ENCODE measurements at places on chromosomes 4 and X.

DNA sequence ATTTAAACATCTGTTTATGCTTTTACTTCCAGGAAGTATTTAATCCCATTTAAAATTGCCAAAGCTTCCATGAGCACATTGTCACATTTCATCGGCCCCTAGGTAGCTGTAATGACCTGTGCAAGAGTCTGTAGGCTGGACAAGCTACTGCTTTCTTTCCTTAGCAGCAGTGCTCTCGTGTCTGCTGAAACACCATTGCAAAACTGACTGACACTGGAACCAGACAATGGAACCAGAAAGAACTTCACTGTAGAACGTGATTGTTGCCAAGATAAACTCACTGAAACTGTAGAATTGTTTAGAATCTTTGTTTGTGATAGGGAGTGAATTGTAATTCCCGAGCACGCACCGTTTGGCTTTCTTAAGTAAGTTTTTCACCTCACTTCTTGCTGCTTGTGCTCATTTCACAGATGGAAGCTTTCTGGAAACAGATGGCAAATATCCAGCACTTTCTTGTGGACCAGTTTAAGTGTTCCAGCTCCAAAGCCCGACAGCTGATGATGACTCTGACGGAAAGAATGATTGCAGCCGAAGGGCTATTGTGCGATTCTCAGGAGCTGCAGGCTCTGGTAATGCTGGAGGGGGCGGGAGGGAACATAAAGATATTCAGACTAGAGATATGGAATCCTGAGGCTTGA is 36.9 kb downstream of the EVC start:
- no peak for DNase-seq

GRCh38 chr4:94913316-94913715 is 155.6 kb downstream of the BMPR1B start:
- no peak for DNase-seq

GRCh38 chr4:151715881-151716280 is 44.9 kb downstream of the GATB start:
- no peak for DNase-seq

DNA sequence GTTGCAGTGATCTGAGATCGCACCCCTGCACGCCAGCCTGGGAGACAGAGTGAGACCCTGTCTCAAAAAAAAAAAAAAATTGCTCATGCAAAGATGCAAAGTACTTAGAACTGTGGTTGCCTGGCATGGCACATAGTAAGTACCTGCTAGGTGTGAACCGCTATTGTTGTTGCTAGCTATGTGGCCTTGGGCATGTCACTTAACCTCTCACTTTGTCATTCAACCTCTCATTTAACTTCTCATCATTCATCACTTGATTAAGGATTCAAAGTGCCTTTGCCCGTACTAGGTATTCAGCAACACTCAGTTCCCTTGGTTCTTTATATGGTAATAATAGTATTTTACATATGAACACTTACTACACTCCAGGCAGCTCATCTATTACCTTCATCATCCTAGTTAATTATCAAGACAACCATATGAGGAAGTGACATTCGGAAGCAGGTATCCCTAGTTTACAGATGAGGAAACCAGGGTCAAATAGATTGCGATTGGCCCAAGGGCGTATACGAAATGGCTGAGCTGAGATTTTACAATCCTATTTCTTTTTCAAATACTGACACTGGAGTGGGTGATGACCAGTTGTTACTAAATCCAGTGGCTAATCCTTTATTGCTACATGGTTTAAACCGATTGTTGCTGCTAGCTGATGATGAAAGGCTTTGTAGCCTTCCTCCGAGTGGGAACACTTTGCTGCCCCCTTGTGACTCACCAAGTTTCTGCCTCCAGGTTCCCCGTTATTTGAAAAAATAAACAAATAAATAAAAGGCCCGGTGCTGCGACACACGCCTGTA is 28.8 kb upstream of the SOWAHD start:
- DNase-seq: peak; percentile 37

- no peak for DNase-seq
Measured at GRCh38 chrX:21738950-21739287, 19.0 kb downstream of the SMPX start.

DNA sequence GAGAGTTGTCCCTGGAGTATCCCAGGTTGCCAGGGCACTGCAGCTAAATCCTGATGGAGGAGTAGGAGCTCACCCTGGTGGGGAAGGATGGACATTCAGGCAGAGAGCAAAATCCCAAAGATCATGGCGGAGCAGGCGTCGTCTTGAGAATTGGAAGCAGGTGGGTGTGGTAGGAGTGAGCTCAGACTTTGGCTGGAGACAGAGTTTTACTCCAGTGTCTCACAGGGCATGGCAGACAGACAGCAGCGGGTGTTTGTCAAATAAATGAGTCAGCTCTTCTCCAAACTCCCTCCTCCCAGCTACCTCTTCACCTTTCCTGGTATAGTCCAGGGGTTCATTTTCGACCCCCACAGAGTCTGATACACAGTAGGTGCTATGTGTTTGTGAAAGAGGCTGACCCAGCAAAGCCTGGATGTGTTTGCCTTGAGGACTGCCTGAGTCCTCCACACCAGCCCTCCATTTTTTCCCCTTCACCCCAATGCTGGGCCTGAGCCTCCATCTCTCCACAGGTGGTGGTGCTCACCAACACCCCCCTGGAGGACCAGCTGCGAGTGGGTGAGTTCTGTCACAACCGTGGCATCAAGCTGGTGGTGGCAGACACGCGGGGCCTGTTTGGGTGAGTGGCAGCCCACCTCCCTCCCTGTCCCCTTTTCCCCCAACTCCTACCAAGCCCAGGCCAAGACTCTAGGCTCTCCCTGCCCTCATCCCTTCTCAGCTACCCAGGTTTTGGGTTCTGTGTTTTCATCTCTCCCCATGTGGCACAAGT is 6.9 kb downstream of the UBA1 start:
- DNase-seq: no peak

DNA sequence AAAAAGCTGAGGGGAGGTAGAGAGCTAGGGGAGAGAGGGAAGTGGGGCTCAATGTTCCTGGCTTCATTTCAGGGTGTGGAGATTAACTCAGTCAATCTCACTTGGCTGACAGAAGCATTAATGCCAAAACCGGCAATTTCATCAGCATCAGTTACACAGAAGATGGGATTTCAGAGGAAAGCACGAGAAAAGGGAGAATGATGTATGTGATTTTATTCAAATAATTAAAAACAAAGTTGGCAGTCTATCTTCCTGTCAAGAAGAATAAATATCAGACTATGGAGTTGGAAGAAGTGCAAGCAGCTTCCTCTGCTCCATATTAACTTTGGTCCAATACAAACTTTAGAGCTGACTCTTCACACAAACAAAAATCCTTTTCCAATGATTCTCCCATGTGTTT is 29.6 kb upstream of the HCCS start:
- DNase-seq: no peak

DNA sequence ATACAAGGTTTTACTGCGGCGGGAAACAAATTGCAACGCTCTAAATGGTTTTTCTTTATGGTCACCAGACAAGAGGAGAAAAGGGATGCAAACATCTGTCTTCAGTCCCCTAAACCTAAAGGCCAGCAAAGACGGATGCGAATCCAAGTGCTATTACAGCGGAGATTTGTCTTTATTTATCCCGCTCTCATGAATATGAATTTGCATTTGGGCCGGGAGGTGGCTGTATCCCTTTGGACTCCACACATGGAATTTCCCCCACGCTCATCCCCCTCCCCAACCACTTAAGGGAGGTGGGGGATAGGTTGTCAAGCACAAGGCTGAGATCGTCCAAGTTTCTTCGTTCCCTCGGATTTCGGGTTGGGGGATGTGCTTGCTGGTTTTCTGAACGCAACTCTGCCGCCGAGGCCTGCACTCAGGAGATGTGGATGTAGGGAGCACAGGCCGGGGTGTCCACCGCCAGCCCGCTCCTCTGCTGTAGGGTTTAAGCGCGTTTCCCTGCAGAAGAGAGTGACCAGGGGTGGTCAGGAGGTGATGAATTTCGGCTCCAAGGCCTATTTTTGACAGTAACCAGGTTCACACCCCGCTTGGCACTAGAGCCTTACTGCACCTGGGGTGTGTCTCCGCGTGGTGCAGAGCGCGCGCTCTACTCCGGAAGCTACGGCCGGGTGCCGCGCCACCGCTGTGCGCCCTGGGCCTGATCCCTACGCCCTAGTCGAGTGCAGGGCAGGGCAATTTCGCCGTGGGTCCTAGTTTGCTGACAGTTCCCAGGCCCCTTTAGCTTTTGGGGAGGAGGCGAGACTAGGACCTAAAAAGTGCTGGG is 2.3 kb upstream of the PHOX2B start:
- DNase-seq: no peak

GRCh38 chr4:177505171-177505615 is 63.0 kb upstream of the AGA start:
- DNase-seq: no peak

- DNase-seq: no peak
Measured at GRCh38 chr4:84503495-84504437, 4.7 kb upstream of the NKX6-1 start.

All from stimulated activated CD4-positive, alpha-beta T cell treated with anti-CD3 and anti-CD28 coated beads, TNF-alpha, amount 100 ng/mL, for 24 hours (primary cell).